ENCODE measurements at places on chromosomes 12 and 14. TPM values are rescaled to one million over a fixed set of nuclear protein-coding genes. Genes with fewer than 3 reads are reported as not detected.

- H3K27me3 ChIP-seq = no peaks in the 10 kb centered on the region
- no peak overlapping the region for H3K4me3 ChIP-seq
- H3K4me1 ChIP-seq = no peaks in the 10 kb centered on the region
- H3K36me3 ChIP-seq = no peaks in the 10 kb centered on the region
These were observed 22.8 kb downstream of the SERPINA1 start for GRCh38 chr14:94365624-94366023.

DNA sequence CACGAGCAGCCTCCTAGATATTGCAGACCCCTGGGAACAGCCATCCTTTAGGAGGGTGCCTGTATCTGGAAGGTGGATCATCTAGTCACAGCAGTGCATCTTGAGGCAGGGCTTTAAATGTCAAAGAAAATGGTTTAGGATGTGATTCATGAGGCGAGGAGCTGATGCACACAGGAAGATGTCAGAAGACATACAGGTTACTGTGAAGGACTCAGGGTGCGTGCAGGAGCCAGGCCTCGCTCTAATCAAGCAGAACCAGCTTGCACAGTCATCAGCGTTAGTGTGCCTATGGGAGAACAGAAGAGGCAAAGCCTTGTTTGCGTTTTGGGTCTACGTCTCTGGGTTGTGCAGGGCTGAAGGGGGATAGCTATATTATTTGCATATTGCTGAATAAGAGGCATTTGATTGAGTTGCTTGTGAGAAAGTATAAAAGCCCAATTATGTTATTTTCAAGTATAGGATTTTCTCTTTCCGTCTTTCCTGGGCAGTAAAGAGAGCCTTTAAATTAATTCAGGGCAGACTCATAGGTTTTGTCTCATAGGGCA lies 77.3 kb upstream of the RPH3A start:
- no peaks in the 10 kb centered on the region for H3K36me3 ChIP-seq
- no peaks in the 10 kb centered on the region for H3K27me3 ChIP-seq
- DNase-seq = no peak
- H3K27ac ChIP-seq = no peak overlapping the region
- H3K4me1 ChIP-seq = no peaks in the 10 kb centered on the region
- no peak overlapping the region for H3K4me3 ChIP-seq

DNA sequence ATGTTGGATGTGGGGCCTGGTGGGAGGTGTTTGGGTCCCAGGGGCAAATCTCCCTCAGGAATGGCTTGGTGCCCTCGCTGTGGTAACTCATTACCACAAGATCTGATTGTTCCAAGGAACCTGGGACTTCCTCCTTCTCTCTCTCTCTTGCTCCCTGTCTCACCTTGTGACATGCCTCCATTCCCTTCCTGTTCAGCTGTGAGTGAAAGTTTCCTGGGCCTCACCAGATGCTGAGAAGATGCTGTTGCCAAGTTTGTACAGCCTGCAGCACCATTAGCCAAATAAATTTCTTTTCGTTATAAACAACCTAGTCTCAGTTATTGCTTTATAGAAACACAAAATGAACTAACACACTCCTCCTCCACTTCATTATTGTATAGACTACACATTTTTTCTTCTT lies 759.8 kb upstream of the MDGA2 start:
- H3K27ac ChIP-seq = no peak overlapping the region
- no peak overlapping the region for H3K4me3 ChIP-seq
- DNase-seq = no peak

GRCh38 chr12:84183576-84183975 lies 729.0 kb downstream of the SLC6A15 start:
- no peak overlapping the region for H3K4me3 ChIP-seq
- no peak for DNase-seq
- no peaks in the 10 kb centered on the region for H3K4me1 ChIP-seq
- H3K36me3 ChIP-seq = no peaks in the 10 kb centered on the region

GRCh38 chr12:131830914-131831571 lies 2.9 kb downstream of the MMP17 start:
- peaks cover 33% of the 10 kb centered on the region for H3K27me3 ChIP-seq
- peaks cover 19% of the 10 kb centered on the region for H3K4me1 ChIP-seq
- no peaks in the 10 kb centered on the region for H3K36me3 ChIP-seq
- H3K27ac ChIP-seq = no peak overlapping the region
- peak overlapping the region; percentile 48 for H3K4me3 ChIP-seq

DNA sequence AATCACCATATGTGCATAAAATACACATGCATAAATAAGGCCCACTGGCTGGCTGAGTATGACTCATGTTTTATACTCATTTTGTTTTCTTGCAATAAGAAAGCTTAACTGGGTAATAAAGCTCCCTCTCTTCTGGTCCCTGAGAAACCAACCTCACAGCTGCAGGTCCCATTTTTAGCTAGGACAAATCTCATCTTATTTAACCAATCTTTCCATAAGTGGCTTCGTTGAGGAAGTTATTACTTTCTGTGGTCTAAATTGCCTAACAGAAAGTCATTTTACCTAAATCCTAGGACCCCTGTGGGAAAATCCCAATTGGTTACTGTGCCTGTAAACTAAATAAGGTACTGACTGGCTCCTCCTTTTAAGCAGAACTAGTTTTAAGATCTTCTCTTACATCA lies 232.8 kb upstream of the FBXO33 start:
- H3K36me3 ChIP-seq = no peaks in the 10 kb centered on the region
- no peak for DNase-seq
- no peaks in the 10 kb centered on the region for H3K27me3 ChIP-seq
- H3K4me3 ChIP-seq = no peak overlapping the region

GRCh38 chr12:19967431-19967830 lies 400.9 kb upstream of the PDE3A start:
- H3K27me3 ChIP-seq = no peaks in the 10 kb centered on the region
- no peaks in the 10 kb centered on the region for H3K4me1 ChIP-seq
- no peak overlapping the region for H3K4me3 ChIP-seq

- DNase-seq = no peak
- no peaks in the 10 kb centered on the region for H3K4me1 ChIP-seq
- no peaks in the 10 kb centered on the region for H3K36me3 ChIP-seq
- no peak overlapping the region for H3K4me3 ChIP-seq
These were observed 179.2 kb downstream of the PTPN11 start for GRCh38 chr12:112597986-112598385.

GRCh38 chr14:31968107-31968810 lies 108.8 kb upstream of the ARHGAP5 start:
- H3K4me3 ChIP-seq = no peak overlapping the region
- H3K27ac ChIP-seq = no peak overlapping the region
- no peaks in the 10 kb centered on the region for H3K27me3 ChIP-seq

- H3K4me1 ChIP-seq = no peaks in the 10 kb centered on the region
- H3K27ac ChIP-seq = no peak overlapping the region
- no peaks in the 10 kb centered on the region for H3K27me3 ChIP-seq
- H3K36me3 ChIP-seq = no peaks in the 10 kb centered on the region
- no peak for DNase-seq
- no peak overlapping the region for H3K4me3 ChIP-seq
These were observed 138.1 kb upstream of the RMST start for GRCh38 chr12:97324471-97324870.

- H3K36me3 ChIP-seq = no peaks in the 10 kb centered on the region
- no peaks in the 10 kb centered on the region for H3K27me3 ChIP-seq
- no peak overlapping the region for H3K27ac ChIP-seq
- H3K4me3 ChIP-seq = no peak overlapping the region
These were observed 27.0 kb downstream of the ZCRB1 start for GRCh38 chr12:42298887-42299286.

GRCh38 chr12:27488479-27488878 lies 35.5 kb upstream of the PPFIBP1 start:
- no peaks in the 10 kb centered on the region for H3K27me3 ChIP-seq
- no peaks in the 10 kb centered on the region for H3K4me1 ChIP-seq
- DNase-seq = no peak
- no peak overlapping the region for H3K27ac ChIP-seq
- H3K4me3 ChIP-seq = no peak overlapping the region
- no peaks in the 10 kb centered on the region for H3K36me3 ChIP-seq

- H3K4me3 ChIP-seq = no peak overlapping the region
- H3K36me3 ChIP-seq = no peaks in the 10 kb centered on the region
- no peak for DNase-seq
These were observed 2.1 kb downstream of the MSI1 start for GRCh38 chr12:120366845-120367232.

DNA sequence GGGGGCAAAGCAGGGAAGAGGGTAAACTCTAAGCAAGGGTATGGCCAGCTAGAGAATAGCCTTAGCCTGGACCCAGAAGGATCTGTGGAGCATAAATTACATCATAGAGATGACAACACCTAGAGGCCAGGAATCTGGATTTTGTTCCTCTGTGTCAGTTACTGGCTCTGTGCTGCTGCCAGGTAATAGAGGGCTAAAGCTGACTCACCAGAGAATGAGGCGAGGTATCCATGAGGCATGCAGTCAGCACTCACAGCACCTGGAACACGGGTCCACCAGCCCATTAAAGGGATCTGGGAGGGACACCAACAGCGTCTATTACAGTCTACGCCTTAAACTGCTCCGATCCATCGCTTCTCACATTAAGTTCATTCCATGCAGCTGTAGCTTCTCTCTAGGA lies 74.9 kb upstream of the CMKLR1 start:
- no peak overlapping the region for H3K4me3 ChIP-seq
- no peak overlapping the region for H3K27ac ChIP-seq
- no peaks in the 10 kb centered on the region for H3K36me3 ChIP-seq

DNA sequence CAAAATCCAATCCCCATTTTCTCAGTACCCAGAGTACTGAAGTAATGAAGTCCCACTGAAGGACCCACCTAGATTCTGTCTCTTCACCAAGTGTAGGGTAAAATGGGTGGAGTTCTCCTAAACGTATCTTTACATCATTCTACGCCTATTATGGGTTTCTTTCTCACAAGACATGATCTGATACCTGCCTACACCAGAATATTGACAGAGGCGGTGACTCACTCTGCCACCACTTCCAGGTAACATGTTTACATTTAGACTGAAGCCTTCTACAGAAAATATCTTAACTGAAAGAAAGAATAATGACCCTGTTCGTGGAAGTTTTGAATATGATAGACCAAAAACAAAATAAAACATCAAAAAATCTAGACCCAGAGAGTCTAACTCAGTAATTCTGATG lies 89.8 kb downstream of the BTG1 start:
- no peak for DNase-seq
- no peak overlapping the region for H3K4me3 ChIP-seq
- H3K27ac ChIP-seq = no peak overlapping the region

The KRT82 gene
- not detected for total RNA-seq

The GLI1 gene
- total RNA-seq = 2.8 TPM

The MFAP5 gene
- total RNA-seq = 174 TPM

The PRKAB1 gene
- 41.2 TPM for total RNA-seq

The BICDL1 gene
- not detected for total RNA-seq

The TROAP gene
- total RNA-seq = not detected

The CKAP4 gene
- total RNA-seq = 116 TPM

The RHOJ gene
- total RNA-seq = 12.9 TPM

The NKX2-1 gene
- total RNA-seq = not detected

The MUCL1 gene
- not detected for total RNA-seq

The KRT2 gene
- total RNA-seq = not detected

The LRTM2 gene
- not detected for total RNA-seq

Measured in ascending aorta (tissue), 2 donors.